ENCODE measurements at places on chromosomes 4 and X.

- no peak for DNase-seq
Measured at GRCh38 chrX:133493366-133493765, 78.1 kb upstream of the GPC4 start.

DNA sequence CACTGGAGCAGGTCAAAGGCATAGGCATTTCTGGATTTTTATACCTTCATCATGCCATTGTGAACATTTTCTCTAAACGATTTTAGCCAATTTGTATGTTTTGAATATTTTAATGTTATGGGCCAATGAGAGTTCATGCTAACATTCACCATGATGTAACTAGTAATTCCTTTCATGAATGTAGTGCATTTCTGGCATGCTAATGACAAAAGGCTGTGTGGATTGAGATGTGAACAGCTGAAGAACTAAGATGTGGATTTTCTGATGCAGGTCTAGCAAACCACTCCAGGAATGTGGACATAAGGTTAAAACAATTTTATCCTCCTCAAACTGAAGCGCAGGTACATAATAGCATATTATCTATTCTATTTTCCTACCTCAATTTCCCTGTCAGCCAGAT lies 269.4 kb downstream of the NLGN4X start:
- DNase-seq: no peak

DNA sequence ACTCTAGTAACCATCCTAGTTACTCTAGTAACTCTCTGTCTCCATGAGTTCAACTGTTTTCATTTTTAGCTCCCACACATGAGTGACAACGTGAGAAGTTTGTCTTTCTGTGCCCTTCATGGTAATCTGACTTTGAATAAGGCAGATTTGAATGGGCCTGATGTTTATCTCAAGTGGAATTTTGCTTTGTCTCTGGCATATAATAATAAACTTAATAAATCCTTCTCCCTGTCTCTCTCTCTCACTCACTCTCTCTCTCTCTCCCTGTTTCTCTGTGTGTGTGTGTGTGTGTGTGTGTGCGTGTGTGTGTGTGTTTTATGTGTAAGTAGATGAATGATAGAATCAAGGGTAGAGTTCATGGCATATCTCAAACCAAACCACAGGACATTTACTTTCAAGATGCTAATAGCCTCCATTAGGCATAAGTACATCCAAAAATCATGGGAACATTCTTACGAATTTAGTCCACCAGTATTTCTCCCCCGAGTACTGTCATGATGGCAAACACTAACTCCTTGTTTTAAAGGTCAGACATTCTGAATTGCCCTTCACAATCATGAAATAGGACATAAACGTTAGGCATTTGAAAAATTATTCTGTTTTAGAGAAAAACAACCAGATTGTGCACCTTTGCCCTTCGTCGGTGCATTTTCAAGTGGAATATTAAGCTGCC lies 193.1 kb downstream of the SPATA18 start:
- DNase-seq: no peak

DNA sequence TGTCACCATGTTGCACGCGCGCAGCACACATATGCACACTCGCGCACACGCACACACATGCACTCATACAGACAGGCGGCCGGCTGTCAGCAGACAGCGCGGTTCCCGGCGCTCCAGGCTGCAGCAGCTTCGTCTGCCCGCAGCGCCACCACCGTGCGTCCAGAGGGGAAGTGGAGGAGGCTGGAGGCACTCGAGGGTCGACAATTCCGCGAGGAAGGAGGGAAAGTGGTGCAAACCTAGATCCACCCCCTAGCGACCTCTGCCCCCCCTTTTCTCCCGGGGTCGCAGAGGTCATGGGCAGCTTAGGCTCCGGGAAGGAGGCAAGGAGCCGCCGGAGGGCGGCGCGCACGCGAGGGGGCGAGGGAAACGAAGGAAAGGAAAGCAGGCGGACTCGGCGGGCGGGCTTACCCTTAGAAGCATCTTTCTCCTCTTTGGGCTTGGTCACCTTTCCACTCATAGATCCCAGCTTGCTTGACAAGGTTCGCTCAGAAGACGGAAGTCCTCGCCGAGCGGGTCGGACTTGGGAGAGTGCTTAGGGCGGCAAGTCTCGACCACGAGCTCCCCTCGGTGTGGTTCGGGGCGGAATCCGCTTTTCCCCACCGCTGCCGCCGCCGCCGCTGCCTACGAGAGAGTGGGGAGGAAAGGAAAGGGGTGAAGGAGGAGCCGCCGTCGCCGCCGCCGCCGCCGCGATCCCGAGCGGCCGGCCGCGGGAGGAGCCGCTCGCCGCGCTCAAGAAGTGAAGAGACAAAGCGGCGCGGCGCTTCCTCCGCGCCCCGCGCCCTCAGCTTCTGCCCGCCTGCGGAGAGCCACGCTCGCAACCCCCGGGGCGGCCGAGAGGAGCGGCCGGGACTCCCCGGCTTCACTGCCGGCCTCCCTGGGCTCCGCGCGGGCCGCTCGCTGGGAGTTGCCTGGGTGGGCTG lies 326.6 kb upstream of the F9 start:
- DNase-seq: no peak

- DNase-seq: no peak
Measured at GRCh38 chr4:161792991-161793390, 370.8 kb downstream of the FSTL5 start.

GRCh38 chr4:55503169-55503568 lies 43.5 kb downstream of the CLOCK start:
- DNase-seq: no peak

DNA sequence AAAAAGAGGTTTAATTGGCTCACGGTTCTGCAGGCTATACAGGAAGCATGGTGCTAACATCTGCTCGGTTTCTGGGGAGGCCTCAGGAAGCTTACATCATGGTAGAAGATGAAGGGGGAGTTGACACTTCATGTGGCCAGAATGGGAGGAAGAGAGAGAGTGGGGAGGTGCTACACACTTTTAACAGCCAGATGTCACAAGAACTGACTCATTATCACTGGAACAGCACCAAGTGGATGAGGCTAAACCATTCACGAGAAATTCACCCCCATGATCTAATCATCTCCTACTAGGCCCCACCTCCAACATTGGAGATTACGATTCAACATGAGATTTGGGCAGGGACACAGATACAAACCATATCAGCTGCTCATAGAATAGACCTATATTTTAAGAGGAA lies 255.8 kb downstream of the OPHN1 start:
- no peak for DNase-seq

DNA sequence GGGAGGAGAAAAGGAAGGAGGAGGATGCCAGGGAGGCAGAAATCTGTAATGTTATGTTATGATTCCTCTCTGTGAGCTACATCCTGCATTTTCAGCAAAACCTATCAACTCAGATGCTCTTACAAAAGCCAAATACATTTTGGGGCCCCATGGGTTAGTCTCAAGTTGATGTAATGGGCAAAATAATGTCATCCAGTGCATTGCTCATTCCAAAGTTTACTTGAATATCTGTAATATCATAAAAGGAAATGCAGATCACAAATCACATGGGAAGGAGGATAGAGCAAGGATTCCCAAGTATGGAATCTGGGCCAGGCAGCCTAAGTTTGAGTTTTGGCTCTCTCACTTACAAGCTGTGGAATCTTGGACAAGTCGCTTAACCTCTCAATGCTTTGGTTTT lies 74.9 kb upstream of the SOD3 start:
- DNase-seq: no peak

DNA sequence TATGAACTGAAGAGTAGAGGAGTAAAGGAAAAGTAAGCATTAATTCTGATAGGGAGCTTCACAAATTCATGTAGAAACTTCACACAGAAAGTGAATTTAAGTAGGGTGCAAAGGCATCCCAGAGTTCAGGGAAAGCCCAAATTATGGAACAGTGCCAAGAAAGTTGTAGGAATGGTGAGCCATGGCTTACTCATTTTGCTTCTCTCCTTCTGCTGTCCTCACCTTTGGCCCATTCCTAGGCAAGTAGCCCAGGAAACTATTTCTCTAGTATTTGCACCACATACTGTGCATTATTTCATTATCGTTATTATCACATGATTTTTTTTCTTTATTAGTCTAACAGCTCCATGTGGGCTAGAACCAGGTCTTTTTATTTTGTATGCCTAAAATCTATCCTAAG lies 34.9 kb upstream of the IL1RAPL1 start:
- no peak for DNase-seq

- DNase-seq: peak; percentile 45
Measured at GRCh38 chrX:101383679-101384205, 2.2 kb downstream of the BTK start.

DNA sequence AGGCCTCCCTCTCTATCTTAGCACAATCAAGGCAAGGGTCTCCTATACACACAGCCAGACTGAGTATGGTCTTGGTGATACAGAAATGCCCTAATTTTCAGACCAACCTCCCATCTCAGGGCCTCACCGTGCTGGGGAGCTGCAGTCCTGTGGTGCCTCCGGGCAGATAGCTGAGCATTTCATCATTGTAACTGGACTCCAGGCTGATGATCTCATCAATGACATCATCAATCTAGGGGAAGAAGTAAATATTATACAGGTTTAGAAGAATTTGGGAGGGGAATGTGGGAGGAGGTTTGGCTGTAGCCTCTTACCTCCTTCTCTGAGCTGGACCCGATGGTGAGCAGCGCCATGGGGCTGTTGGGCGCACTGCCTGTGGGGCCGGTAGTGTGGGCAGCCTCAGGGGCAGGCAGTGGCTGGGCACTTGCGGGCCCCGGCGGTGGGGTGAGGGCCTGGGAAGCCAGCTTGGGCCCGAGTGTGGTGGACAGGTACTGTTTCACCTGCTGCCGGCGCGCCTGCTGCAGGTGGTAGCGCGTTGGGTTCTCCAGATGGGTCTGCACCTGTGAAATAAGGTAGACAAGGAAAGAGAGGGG lies 5.2 kb downstream of the TFE3 start:
- DNase-seq: no peak

DNA sequence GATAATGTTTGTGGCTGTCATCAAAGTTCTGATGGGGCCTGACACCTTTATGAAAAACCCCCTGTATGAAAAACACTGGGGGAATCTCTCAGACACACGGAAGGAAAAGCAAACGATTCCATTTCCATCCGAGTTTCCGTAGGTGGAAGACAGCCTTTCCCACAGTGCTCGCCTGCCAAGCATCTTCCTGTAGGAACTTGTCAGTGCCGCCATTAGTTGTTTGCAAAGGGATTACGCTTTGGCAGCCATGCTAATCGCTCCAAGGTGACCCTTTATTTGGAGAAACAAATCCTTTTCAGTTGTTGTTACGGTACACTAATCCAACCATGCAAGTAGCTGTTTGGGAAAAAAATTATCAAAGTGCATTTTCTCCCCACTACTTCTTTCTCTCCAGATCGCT lies 44.4 kb upstream of the STOX2 start:
- DNase-seq: no peak

DNA sequence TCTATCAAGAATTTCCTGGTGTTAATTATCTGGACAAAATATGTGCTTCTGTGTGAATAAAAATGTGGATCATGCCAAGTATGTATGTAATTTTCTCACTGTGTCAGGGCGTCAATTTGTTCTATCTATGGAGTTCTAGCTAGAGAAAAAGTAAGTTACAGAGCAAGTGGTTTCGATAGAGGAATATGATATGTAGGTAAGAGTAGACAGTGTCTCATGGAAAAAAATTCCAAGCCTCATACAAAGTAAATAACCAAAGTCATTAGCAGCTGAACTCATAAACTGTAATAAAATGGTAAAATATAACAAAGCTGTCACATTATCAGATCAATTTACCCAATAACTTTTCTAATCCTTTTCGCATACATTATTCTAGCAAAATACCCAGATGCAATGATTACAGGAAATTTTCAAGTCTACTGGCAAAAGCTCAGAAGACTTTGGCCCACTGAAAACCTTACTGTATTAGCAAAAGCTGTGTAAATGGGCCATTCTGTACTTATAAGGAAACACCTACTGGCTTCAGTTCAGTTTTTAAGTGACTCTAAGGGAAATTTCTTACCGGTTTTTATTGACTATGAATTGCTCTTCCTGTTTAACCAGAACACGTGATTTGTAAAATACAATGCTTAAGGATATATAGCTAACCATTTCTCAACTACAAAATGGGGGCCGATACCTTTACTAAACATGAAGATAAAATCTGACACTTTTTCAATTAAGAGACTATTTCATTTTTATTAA lies 121.0 kb upstream of the ARSJ start:
- no peak for DNase-seq

GRCh38 chr4:16775411-16776154 lies 122.9 kb downstream of the LDB2 start:
- no peak for DNase-seq

- no peak for DNase-seq
Measured at GRCh38 chr4:110616238-110617074, 6.4 kb downstream of the PITX2 start.

DNA sequence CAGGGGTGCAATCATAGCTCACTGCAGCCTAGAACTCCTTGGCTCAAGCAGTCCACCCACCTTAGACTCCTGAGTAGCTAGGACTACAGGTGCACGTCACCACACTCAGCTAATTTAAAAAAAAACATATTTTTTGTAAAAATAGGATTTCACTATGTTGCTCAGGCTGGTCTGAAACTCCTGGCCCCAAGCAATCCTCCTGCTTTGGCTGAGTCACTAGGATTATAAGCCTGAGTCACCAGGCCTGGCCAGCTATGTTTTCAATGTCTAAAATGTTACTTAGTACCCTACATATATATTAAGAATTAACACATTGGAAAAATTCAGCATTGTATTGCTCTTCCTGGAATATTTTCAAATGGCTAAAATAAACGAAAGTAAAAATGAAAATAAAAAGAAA lies 37.5 kb downstream of the PNPLA4 start:
- DNase-seq: no peak

- peak; percentile 12 for DNase-seq
Measured at GRCh38 chrX:41085878-41086626, 807 bp downstream of the USP9X start.

GRCh38 chrX:40015693-40016092 lies 82.1 kb downstream of the BCOR start:
- DNase-seq: no peak

DNA sequence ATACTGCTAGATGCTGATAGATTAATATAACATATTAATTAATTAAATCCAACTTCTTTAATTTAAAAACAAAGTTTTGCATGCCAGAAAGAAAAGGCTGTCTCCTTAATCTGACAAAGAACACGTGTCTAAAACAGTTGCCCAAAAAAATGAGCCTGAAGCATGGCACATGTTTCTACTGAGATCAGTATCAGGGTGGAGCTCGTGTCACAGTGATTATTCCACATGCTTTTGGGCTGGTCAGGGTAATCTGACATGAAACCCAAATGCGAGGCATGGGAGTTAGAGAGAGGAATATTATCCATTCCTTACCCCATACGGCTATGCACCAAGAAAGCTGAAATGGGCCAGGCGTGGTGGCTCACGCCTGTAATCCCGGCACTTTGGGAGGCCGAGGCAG lies 79.4 kb upstream of the ADRA2C start:
- no peak for DNase-seq

DNA sequence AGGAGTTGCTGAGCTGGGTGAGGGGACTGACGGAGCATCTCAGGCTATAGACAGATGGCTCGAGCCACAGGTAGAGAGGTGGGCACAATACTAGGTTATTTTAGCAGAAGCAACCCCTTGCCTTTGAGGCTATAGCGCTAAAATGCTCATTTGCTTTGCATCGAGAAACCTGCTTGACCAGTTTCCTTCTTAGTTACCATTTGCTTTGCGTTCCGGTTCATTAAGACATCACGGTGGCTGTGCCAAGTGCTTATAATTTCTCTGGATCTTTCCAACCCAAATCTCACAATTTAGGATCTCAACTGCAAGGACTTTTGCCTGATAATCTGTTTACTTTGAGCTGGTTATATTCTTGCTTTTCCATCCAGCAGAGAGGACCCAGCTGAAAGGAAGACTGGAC lies 40.8 kb downstream of the DLG3 start:
- no peak for DNase-seq

- DNase-seq: no peak
Measured at GRCh38 chr4:147638365-147638764, 21.2 kb downstream of the TMEM184C start.
